ENCODE measurements at places on chromosomes 5 and 9.

DNA sequence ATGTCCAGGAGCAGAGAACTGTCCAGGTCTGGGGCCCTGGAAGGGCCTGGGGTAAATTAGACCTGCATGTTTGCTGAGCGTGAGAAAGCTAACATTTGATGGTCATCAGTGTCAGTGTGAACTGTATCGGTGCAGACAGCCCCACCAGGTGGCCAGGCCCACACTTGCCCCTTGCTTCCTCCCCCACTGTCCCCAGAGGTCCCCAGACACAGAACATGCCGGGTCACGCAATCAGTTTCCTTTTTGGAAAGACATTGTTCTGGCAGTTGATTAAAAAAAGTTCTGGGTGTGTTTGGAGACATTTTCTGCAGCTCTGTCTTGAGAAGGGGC is 1.5 kb downstream of the NKD2 start:
- no peak for DNase-seq

- DNase-seq: no peak
Measured at GRCh38 chr5:139884144-139884543, 88.5 kb downstream of the PSD2 start.

GRCh38 chr5:23614422-23614821 is 107.0 kb downstream of the PRDM9 start:
- DNase-seq: no peak

DNA sequence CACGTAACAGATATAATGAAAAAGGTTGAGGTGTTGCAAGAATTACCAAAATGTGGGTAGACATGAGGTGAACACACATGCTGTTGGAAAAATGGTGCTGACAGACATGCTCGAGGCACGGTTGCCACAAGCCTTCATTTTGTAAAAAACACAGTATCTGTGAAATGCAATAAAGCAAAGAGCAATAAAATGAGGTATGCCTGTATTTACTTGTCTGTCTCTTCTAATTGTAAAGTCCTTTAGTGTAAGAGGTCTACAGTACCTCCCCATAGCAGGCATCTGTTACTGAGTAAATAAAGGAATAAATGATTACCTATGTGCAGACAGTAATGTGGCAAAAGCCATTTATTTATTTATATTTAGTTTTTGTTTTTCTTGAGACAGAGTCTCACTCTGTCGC is 3.0 kb upstream of the CAST start:
- DNase-seq: no peak

- no peak for DNase-seq
Measured at GRCh38 chr5:115472271-115473025, 72.1 kb downstream of the FEM1C start.

DNA sequence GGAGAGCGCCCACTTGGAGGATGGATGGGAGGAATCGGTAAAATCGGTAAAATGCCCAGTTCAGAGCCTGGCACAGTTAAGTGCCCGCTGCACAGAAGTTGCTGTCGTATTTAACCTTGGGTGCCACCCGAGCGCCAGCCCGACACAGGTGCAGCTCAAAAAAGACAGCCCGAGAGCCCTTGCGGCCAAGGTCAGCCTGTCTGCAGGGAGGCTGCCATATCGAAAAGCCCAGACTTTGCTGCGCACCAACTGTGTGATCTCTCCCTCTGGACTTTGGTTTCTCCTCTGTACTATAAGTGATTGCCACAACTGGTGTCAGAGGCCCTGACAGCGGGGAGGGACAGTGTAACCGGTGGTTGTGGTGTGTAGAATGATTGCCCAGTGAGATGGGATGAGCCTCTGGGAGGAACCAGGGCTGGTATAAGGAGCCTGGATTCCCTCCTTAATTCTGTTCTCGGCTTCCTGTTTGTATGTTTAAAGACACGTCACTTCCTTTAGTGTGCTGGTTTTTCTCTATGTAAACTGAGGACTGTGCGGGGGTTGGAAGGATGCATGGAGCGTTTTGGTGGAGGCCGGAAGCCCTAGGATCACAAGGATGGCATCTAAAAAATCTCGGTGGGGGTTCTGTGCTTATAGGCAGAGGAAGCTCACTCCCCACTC is 792 bp downstream of the NTMT1 start:
- no peak for DNase-seq

- DNase-seq: no peak
Measured at GRCh38 chr5:136141561-136141960, 8.9 kb downstream of the SMAD5 start.

- no peak for DNase-seq
Measured at GRCh38 chr5:83177803-83178202, 100.5 kb downstream of the XRCC4 start.

GRCh38 chr9:130682421-130683121 is 11.0 kb upstream of the EXOSC2 start:
- DNase-seq: no peak

DNA sequence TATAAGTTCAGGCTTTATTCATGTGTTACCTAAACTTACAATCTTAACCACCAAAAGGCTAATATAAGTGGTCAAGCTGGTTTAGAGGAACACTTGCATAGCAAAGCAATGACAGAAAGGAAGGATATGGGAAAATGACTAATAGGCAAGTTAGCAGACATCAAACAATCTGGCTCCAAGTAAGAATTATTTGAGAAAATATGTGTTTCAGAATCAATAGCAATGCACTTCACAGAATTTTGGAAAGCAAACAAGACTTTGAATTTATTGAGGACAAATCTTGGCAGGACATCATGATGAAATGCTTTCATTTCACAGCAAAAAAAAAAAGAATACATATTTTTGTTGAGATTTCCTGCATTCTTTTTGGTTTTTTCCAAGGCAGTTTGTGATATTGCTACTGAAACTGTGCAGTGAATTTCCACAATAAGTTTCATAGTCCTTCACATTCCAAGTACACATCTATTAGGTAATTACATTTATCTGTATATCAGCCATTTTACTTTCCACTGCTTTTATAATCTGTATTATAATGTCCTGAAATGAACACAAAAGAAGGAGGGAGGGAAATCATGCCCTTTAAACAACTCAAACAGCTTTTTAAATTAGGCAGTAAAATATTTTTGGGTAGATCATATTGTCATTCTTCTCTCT is 417.9 kb downstream of the NR2F1-AS1 start:
- DNase-seq: peak; percentile 87

- no peak for DNase-seq
Measured at GRCh38 chr5:8601831-8602354, 732.9 kb downstream of the MTRR start.

DNA sequence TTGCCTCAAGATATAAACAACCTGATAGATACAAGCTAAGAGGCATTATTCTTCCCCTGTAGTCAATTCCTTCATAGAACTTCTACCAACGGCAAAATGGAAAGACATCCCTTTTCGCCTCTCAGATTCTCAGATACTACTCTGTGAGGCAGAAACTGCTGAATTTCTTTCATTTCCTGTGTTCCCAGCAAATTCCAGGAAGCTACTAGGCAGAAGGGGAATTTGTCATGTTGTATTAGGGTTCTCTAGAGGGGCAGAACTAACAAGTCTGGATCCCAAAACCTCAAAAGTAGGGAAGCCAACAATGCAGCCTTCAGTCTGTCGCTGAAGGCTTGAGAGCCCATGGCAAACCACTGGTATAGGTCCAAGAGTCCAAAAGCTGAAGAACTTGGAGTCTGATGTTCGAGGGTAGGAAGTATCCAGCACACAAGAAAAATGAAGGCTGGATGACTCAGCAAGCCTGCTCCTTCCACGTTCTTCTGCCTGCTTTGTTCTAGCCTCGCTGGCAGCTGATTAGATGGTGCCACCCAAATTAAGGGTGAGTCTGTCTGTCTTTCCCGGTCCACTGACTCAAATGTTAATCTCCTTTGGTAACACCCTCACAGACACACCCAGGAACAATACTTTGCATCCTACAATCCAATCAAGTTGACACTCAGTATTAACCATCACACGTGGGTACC is 15.2 kb downstream of the RNF180 start:
- no peak for DNase-seq

- DNase-seq: peak; percentile 32
Measured at GRCh38 chr5:157143127-157143971, 684 bp upstream of the MED7 start.

GRCh38 chr5:137078171-137078665 is 420.9 kb downstream of the SPOCK1 start:
- no peak for DNase-seq

GRCh38 chr5:7873216-7873615 is 4.3 kb downstream of the MTRR start:
- no peak for DNase-seq
